Type B pancreatic cell (in vitro differentiated cells): ENCODE measurements at places on chromosomes 7 and 10. TPM values are rescaled to one million over a fixed set of nuclear protein-coding genes. Genes with fewer than 3 reads are reported as not detected.

FAM237B gene
- not detected in 2 replicates for total RNA-seq

- H3K4me3 ChIP-seq, result no peak overlapping the region
- no peaks in the 10 kb centered on the region for H3K36me3 ChIP-seq
- DNase-seq, result peak; percentile 45
- H3K4me1 ChIP-seq, result no peaks in the 10 kb centered on the region
Measured at GRCh38 chr10:85602306-85602705, 764.3 kb downstream of the GRID1 start.

GRCh38 chr10:125494651-125495239 is 188.2 kb downstream of the TEX36 start:
- H3K27ac ChIP-seq, result no peak overlapping the region
- no peak for DNase-seq
- H3K36me3 ChIP-seq, result no peaks in the 10 kb centered on the region
- H3K4me1 ChIP-seq, result no peaks in the 10 kb centered on the region
- H3K4me3 ChIP-seq, result no peak overlapping the region
- H3K27me3 ChIP-seq, result peaks cover 13% of the 10 kb centered on the region

FGFR2 gene
- 68.8 and 173 TPM in 2 replicates for total RNA-seq
